ENCODE measurements at places on chromosomes 5 and 9. TPM values are rescaled to one million over a fixed set of nuclear protein-coding genes. Genes with fewer than 3 reads are reported as not detected.

The IARS1 gene
- total RNA-seq, result 651 TPM

The STARD4 gene
- 142 TPM for total RNA-seq

The SLC4A9 gene
- total RNA-seq, result not detected

The PTGS1 gene
- 1.9 TPM for total RNA-seq

The SLC6A3 gene
- not detected for total RNA-seq

The SH3RF2 gene
- total RNA-seq, result 10.6 TPM

The PRRC1 gene
- 48.4 TPM for total RNA-seq

GRCh38 chr5:36599986-36600779 is 6.2 kb upstream of the SLC1A3 start:
- no peak for DNase-seq

DNA sequence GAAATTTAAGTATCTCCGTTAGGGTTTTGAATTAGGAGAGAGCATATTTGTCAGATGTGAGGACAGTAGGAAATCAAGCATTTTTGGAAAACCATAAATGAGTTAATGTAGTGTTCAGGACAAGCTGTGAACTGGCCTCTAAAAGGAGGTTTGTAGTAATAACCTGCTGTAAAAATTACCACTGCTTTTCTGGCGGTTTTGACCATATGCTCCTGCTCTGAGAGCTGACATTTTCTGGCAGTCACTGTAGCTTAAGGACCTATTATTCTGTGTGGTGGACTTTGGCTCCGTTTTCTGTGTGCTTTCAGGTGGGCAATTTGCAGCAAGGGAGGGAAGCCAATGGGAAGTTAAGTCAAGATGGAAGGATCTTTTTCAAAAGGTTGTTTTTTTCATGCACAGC is 111.1 kb downstream of the SGCD start:
- DNase-seq, result no peak

DNA sequence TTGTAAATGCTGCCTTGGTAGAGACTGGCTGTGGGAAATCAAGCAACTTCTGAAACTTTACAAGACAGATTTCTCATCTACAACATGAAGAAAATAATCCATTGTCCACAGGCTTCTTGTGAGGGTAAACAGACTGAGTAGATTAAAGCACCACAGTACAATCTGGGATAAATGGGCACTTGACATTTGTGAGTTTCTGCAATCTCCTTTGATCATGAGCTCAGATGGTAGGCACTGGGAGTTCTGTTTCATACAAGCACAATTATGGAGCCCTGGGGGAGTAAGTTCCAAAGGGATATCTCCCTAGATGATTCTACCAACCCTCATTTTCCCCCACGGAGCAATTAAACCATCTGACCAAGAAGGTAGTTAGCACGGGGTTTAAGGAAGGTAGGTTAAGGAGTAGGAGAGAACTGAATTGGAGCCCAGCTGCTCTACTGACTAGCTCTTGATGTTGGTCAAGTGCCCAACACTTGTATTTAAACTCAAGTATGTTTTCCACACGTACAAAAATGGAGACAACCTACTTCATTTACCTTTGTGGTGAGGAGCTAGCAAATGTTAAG is 479.5 kb upstream of the TNC start:
- DNase-seq, result no peak

DNA sequence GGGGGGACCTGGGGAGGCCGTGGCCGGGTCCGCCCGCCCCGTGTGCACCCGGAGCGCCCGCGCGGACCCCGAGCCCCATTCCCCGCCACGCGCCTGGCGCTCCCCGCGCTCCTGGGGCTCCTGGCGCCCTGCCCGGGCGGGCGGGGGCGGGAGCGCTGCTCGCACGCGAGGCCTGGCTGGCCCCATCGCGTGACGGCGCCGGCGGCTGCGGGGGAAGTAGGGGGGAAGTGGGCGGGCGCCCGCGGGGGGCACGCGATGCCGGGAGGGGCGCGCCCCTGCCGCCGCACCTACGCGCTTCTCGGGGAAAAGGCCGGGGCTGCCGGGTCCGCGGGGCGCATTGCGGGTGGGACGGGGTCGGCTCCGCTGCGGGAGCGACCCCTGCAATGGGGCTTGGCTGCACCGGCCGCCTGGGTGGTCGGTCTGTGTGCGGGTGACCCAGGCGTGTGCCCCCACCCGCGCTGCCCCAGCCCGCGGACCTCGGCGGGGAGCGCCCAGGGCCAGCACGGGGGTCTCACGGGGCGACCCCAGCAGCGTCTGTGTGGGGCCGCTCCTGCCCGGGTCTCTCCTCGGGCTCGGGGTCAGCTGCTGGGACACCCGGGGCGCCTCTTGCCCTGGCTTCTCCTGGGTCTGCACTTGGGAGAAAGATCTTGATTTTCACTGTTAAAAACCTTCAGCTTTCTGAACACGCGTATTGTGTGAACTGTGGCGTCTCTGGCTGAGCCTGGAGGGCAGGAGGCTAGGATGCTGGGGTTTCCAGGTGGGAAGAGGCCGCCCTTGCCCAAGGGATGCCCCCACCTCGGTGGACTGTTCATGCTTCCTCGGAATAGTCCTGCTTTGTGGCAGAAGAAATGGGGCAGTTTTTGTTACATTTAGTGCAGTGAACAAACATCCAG is 52.4 kb downstream of the AHRR start:
- peak; percentile 15 for DNase-seq

DNA sequence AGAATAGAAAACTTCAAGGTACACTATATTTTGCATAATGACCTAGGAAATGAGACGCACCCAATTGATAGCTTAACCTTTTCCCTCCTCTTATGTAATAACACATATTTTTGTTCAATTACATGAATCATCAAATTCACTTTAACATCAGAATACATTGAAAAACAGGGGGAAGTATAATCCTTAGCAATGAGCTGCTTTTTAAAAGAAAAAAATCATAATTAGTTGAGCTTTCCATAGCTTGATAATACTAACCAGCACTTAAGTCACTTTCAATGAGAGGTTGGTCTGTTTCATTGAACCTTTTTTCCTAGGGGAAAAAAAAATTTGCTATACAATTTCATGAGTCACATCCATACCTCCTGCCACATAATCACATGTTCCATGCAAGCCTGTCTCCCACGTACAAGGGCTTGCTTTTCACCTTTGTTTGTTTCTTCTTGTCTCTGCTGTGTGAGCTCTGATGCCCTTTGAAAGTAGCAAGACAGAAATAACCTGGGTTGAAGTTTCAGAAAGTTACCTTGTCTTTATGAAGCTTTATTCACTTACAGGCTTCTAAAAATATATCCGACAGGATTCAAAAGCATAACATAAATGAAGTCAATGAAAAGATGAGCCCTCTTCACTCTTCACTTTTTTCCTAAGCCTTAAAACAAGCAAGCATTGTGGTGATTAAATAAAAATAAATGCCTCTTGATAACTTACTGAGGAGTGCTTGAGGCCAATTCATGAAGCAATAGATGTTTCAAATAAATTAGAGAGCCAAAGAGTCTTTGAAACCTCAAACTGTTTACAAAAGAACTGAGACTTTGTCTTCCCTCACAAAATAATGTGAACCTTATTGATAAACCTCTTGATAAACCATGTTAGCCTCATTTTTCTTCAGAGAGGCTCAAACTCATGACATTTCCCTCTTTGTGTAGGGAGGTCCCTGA is 108.5 kb downstream of the FEM1C start:
- no peak for DNase-seq

DNA sequence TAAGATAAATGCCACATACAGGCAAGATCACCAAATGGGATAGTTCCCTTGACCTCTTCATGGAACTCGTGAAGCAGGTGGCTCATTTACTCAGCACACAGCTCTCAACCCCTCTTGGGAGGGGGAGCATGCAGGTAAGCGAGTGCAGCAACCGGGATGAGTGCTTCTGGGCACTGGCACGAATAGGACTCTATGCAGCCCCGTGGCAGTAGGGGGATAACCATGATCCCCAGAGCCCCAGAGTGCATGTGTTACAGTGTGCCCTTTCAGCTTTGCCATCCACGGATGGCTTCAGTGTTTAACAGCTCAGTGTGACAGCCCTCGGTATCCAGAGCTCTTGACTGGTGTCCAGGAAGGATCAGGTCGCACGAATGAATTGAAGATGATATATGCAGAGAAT is 1187.1 kb downstream of the CDH9 start:
- no peak for DNase-seq

DNA sequence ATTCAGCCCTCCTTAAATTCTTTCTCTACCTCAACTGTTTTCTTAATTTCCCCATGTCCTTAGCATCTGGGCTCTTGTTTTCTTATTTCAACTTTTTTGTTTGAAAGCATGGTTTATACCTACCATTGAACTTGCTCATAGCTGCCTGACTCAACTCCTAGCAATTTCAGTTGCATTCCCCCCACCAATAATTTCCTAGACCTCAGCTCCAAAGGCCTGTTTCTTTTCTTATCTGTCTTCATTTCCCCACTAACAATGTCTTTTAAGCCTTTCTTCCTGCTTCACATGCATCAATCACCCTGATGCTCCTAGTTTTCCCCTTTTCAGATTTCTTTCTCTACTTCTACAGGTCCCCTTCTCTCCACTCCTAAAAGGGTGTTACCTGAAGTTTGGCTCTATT is 129.7 kb upstream of the PDE4D start:
- DNase-seq, result no peak

DNA sequence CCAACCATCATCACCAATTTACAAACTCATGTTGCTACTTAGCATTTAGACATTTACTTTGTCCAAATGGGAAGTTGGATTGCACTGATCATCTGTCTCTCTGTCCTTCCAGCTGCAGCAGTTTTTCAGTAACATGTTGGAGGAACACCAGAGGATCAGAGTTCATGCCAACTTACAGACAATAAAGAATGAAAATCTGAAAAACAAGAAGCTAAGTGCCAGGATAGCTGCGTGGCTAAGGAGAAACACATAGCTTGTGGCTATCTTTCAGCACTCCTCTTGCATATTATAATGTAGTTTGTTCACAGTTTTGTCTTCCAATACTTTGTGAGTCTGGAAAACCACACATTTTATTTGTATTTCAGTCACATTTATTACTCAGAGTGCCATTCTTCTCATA is 6.4 kb upstream of the ARL14EPL start:
- no peak for DNase-seq

GRCh38 chr9:113598451-113598850 is 134.9 kb downstream of the RGS3 start:
- no peak for DNase-seq

DNA sequence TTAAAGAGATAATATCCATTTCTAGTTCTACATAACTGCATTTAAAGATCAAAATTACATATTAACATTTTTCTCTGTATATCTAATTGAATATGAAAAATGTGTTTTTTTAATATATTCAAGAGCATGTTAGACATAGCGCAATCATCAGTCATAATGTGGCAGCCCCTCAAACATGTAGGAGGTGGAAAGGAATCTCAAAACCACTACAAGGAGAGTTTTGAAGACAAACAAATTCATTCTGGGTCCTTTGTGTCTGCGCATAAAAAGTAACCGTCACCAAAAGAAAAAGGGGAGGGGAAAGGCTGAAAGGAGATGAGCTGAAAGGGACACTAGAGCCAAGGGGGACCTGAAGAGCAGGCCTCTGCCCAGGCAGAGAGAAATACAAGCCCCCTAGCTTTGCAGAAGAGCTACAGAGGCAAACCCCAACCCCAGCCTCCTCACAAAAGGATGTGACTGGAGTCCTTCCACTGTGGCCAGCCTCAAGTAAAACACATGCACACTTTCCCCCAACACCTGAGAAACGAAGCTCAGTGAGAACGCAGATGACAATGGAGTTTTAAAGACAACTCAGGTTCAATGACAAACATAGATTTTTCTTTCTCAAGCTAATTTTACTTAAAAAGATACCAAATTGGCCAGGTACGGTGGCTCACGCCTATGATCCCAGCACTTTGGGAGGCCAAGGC is 62.0 kb downstream of the MAPKAP1 start:
- DNase-seq, result no peak

DNA sequence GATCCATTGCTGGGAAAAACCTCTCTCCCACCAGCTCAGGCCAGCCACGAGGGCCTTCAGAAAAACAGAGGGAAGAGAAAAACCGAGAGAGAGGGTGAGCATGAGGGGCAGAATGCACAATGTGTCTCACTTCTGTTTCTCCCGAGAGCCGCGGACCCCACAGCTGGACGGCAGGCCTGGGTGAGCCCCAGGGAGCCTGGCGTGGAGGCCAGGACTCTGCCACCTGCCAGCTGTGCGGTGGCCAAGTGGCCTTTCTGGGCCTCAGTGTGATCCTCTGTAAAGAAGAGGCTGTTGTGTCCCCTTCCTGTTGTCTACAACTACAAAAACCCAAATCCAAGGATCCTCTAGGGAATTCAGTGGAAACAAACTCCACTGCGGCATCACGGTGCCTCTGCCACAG is 179.3 kb downstream of the PAX5 start:
- DNase-seq, result no peak

DNA sequence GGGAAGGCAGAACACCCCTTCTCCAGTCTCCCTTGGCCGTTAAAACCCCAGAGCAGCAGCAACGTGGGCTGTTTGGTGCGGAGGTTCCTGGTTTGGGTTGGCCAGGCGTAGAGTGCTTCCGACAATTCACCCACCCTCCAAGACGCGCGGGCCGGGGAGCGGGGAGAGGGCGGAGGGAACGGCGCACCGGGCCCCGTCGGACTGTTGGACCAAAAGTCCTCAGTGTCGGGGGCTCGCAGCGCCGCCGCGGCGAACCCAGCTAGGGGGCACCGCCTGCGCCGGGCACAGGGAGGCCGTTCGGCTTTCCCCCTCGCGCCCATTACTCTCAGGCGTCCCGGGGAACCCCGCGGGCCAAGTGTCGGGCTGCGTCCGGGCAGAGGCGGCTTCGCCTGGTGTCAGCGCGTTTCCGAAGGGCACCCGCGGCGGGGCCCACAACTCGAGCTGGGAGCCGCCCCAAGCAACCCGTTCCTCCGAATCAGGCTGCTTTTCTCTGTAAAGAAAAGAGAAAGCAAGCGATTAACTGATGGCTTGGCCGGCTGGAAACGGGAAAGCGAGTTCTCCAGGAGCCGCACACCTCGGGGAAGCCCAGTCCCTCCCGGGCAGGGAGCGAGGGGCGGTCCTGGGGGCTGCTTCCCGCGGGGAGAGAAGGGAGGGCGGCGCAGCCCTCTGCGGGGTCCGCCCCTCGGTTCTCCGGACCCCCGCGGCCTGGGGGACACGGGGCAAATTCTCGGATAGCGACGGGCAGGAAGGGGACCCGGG is 145.5 kb downstream of the ERCC6L2 start:
- no peak for DNase-seq

Measured in NCI-H460 (cell line).